Stimulated activated CD4-positive, alpha-beta T cell treated with anti-CD3 and anti-CD28 coated beads, TNF-alpha, amount 100 ng/mL, for 1 hour (primary cell): ENCODE measurements at places on chromosomes 2 and 18.

DNA sequence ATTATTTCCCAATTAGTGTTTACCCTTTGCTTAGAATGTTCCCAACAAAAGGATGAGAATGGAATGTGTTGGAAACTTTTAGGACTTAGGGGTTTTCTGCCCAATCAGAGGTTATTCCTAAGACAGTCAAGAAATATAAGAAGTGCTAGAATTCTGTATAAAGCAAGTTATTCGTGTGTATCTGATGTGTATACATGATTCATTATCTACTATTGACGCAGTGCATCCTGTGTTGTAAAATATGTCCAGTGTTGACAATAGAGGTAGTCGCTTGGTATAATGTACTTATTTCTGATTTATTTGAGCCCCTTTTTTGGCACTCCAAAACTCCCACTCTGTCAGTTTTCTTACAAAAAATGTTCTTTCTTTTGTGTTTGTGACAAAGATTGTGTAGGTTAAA is 881 bp downstream of the PIKFYVE start:
- no peak for DNase-seq

DNA sequence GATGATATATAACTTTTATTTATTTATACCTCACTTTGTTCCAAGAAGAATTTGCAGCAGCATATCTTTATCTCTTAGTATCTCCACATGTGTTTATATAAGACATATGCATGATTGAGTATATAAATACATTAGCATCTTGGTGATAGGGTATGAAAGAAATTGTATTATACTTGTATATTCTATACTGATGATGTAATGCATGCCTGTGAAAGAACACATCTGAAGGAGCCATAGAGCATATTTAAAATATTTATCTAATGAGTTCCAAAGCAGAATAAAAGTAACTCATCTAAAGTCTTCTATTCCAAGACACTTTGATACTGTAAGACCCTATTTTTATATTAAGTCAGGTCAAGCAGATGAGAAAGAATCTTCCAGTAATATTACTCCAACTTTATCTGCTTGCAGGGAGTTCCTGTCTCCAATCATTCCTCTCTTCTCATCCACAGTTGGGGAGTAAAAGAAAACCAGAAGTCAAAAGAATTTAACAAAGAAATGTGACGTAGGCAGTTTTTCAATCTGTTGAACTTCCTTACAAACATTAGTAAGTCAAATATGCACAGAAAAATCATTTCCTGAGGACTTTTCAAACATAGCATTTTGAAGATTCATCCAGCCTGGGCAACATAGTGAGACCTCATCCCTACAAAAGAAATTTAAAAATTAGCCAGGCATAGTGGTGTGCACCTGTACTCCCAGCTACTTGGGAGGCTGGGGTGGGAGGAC is 76.7 kb downstream of the DTNB start:
- DNase-seq = no peak

DNA sequence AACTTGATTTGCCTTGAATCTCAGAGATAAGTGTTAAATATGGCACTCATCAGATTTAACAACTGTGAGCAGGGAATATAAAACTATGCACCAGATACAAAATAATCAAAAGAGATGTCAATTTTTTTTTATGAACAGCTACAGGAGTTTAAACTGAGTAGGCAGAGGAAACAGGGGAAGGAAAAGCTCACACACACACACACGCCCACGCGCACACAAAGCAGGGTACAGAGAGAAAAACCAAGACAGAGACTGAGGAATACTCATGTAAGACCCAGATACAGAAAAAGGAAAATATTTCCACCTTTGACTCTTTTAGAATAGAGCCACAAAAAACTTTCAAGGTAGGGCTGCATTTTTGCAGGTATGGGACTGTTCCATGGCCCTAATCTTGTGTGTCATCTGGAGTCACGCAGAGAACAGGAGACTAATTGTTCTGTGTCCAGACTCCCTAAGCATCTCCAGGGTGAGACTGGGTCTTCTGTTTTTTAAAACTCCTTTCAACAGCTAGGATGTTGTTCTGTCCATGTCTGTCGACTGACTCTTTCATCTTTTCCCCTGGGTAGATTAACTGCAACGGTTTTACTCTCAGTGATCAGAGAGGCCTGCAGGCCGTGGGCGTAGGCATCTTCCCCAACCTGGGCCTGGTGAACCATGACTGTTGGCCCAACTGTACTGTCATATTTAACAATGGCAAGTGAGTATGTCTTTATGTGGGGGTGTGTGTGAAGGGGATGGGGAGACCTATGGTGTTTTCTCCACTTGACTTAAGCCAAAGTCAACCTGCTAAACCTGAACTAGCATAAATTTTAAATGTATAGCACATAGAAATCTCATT is 23.0 kb downstream of the SMYD1 start:
- DNase-seq = peak; percentile 22

DNA sequence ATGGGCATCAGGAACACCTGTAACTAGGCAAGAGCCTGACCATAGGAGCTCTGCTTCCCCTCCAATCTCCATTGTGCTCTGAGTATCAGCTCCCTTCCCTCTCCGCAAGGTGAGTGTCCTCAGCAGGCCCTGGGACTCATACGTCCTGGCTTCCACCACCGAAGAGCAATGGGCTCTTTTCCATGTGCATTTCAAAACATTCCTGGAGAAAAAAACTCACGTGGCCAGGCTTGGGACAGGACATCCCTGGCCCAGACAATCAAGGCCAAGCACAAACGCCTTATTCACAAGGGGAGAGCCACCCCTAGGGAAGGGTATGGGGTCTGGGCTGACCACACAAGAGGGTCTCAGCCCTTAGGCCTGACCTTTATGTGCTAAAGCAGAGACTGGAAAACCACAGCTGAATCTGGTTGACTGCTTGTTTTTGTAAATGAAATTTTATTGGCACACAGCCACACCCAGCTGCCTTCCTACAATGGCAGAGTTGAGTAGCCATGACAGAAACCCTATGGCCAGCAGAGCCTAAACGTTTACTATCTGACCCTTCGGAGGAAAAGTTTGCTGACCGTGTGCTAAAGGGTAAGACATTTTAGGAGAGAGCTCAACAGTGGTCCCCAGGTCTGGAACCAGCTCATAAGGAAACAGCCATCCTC is 175.7 kb upstream of the ARL4C start:
- no peak for DNase-seq

GRCh38 chr2:55618025-55618274 is 528 bp upstream of the PPP4R3B start:
- no peak for DNase-seq

DNA sequence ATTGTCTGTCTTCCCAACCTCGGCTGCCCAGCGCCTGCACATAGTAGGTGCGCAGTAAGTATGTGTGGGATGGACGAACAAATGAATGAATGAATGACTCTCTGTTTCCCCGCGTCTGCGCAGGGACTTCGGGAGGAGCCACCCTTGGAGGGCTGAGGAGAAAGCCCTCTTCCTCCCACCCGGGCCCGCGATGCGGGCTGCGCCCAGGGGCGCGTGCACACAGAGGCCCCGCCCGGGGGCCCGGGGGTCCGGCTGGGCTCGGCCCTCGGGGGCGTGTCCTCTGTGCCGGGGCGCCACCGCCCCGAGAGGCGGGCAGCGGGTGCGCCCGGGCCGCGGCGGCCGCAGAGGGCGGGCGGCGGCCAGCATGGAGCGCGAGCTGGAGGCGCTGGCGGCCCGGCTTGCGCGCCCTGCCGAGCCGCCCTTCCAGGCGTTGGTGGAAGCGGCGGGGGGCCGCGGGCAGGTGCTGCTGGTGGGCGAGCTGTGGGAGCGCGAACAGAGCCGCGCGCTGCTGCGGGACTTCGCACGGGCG is at the start of gene C2orf72:
C2orf72 (plus strand) TSS at position 322 of the 529 bp plus-strand sequence; CDS start at position 365, 43 bp downstream.
- no peak for DNase-seq

DNA sequence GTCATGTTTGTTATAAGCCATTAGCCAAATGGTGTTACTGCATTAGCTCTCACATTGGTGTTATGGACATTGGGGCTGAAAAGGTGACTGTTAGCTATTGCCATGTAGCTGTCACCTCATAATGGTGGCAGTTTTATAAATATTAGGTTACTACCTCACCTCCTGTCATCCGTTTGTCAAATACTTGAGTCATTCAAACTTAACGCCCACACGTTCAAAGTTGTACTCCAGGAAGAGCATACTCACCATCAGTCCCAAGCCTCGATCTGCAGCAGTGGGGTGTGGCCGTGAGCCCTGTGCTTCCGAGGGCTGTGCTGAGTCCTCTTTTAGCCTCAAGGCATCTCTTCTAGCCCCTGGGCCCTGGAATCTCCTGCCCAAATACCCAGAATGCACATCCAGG is 87.3 kb downstream of the PDK1 start:
- no peak for DNase-seq

- no peak for DNase-seq
Measured at GRCh38 chr2:145190031-145190703, 670.2 kb upstream of the ZEB2 start.

DNA sequence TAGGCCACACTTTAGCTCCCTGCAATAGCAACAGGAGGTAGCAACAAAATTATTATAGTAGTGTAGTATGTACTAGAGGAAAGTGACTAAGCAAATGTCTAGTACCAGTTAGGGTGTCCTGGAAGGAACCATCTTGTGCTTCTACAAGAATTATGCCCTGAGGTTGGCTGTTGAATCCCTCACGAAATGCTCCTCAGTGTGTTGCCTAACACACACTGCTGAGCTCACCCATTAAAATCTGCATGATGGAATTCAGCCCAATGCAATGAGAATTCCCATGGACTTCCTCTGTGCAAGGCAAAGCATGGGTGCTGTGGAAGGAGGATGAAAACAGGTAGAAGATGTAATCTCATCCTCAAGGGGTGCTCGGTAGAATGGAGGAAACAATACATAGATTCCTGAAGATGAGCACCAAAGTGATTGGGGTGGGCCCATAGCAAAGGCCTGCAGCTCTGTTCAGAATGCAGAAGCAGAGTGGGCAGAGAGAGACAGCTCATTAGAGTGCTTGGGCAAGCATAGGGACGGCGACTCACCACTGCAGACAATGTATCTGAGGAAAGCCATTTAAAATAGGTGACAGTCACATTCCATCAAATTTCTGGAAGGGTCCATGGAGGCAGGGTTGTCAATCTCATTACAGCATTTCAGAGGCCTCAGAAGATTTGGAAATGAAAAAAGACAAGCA is 1.2 kb upstream of the UGT1A7 start:
- no peak for DNase-seq

- no peak for DNase-seq
Measured at GRCh38 chr18:42429196-42429595, 474.2 kb downstream of the PIK3C3 start.

GRCh38 chr2:222688917-222689316 is 17.5 kb downstream of the MOGAT1 start:
- DNase-seq = no peak

GRCh38 chr2:225076125-225076524 is 33.9 kb upstream of the DOCK10 start:
- no peak for DNase-seq

GRCh38 chr2:169014780-169015179 is 16.3 kb downstream of the ABCB11 start:
- no peak for DNase-seq

DNA sequence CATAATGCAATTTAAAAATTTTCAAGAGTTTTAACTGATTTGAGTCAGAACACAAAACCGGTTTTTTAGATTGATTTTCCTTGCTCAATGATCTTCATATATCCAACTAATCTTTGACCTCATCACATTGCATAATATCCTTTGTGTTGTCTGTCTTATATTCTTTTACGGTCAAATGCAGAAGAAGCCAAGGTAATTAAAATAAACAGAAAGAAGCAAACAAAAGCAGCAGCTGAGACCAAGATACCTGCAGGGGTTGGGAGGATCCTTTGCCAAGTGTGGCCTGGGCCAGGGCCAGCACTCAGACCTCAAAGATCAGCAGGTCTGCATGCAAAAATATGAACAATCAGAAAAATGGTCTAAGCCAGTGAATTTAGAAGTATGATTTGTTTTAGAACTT is 428.9 kb upstream of the NETO1 start:
- no peak for DNase-seq

GRCh38 chr2:124832521-124832920 is 807.4 kb downstream of the CNTNAP5 start:
- no peak for DNase-seq

GRCh38 chr2:26273501-26273900 is 28.8 kb downstream of the HADHB start:
- DNase-seq = no peak

DNA sequence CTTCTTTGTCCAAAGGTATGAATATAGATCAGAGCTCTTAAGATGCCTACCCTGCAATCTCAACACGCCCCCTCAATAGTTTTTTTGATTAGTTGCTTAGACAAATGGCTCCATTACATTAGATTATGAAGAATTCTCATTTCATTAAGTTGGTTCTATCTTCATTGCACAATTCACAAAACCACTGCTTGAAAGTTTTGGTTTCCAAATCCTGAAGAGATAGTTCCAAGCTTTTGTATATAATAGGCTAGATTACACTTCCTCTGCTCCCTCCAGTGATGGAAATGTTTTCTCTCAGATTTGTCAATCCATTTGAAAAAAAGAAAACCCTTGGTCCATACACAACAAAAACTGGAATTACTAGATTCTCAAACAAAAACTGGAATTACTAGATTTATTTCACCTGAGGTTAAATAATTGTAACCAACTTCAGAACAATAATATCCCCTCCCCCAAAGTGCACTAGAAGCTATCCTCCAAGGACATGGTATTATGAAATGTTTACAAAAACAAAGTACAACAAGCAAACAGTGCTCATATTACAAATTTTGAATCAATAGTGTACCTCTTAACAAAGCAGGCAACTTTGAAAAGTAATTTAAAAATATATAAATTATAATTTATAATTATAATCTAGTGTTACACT is 6.8 kb upstream of the TLK1 start:
- no peak for DNase-seq

DNA sequence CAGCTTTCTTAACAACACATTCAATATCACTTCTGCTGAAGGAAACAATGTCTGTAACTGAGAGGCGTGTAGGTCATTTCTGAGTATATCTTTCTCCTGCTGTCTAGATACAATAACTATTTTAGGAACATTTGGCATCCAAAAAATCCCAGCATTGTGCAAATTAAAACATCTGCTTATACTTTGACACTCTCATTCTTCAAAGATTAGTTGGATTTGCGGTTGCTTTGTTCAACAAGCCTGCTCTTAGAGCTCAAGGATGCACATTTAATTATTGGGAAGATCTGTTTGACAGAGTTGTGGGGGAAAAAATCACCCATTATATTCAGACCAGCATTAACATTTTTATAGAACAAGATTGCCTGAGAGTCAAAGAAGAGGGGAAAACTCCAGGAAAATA is 449.5 kb upstream of the HNRNPA3 start:
- no peak for DNase-seq

DNA sequence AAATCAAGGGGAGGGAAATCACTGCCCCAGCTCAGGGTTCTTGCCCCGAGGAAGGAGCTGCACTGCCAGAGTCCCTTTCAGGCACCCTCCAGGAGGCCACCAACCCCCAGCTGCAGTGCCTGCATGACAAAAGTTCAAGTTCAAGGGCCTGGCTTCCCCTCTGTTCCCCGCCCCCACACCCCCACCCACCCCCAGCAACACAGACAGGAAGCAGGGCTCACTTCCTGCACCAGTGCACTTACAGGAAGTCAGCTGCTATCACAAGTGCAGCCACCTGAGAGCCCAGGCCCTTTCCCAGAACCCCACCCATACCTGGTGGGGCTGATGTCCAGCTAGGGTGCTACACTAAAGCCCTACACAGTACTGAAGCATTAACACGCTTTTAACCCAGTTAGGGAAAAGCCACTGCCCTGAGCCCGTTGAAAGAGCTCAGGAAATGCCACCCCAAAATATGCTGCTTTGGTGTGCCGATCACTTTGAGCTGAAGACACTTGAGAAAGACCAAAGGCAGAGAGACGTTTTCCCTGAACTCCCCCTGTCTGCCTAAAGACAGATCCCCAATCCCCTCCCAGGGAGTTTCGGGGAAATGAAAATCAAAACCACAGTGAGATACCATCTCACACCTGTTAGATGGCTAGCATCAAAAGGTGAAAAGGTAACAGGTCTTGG is 109.9 kb upstream of the CAB39 start:
- DNase-seq = peak; percentile 18

GRCh38 chr2:197198890-197199289 is 111.7 kb downstream of the ANKRD44 start:
- peak; percentile 73 for DNase-seq
